ENCODE measurements at places on chromosomes 13 and 19. TPM values are rescaled to one million over a fixed set of nuclear protein-coding genes. Genes with fewer than 3 reads are reported as not detected.

DNA sequence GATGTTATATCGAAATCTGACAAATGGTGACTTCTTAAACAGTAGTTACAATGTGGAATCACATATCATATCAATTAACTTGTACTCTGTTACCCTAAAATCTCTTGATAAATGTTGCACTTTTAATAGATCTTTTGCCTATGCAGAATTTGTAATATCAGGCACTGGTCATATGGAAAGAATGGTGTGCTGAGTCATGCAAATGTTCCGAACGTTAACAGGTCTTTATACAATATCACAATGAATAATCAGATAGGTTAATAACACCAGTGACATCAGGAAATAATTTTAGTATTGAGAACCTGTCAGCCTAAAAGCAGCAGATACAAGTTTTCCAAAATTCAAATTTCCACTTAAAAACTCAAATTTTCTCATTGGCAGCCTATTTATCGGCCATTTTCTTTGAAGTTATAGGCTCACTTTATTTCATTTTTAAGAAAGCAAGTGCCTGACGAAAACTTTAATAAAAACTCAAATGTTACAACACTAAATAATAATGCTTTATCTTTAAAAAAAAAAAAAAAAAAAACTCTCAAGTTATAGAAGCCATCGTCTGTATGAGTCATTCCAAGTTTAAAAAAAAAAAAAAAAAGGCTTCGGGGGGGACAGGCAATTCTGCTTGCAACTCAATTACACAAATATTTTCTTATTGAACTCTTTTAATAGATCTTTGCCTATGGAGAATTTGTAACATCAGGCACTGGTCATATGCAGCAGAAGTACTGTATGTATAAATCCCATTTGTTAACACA lies 180.9 kb downstream of the DIAPH3 start:
- no peak for DNase-seq

- no peak for DNase-seq
These were observed 7.3 kb downstream of the NWD1 start for GRCh38 chr19:16726916-16727315.

- no peak for DNase-seq
These were observed 34.9 kb downstream of the IRS2 start for GRCh38 chr13:109751477-109751876.

DNA sequence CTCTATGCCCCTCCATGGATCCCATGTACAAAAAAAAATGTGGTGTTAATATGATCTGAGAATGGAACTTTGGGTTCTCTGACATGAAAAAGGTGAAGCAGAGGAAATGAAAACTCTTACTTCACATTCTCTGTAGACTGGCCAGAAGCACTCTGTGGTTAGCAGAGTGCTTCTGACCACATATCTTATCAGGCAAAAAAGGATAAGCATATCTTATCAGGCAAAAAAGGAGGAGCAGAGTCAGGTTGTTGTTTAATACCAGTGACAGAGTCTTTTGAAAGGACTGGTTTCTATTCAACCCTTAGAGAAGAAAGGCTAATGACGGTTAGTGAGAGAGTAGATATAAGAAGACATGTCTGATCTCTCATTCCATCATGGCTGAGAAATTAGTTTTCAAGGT lies 1404.8 kb downstream of the SLITRK1 start:
- DNase-seq, result no peak

- DNase-seq, result no peak
These were observed 646 bp downstream of the TMEM161A start for GRCh38 chr19:19137556-19138108.

- no peak for DNase-seq
These were observed 154.2 kb upstream of the MAB21L1 start for GRCh38 chr13:35630551-35631275.

- no peak for DNase-seq
These were observed 3.4 kb upstream of the FLT3LG start for GRCh38 chr19:49470615-49470978.

Gene NLRP5
- not detected for polyA plus RNA-seq

Gene FCER2
- 0.55 TPM for polyA plus RNA-seq

Gene CYP4F8
- polyA plus RNA-seq, result 0.10 TPM

Gene ADGRE3
- 0.24 TPM for polyA plus RNA-seq

Gene CNOT3
- 62.0 TPM for polyA plus RNA-seq

Gene SIAH3
- polyA plus RNA-seq, result 0.11 TPM

Gene DNASE2
- polyA plus RNA-seq, result 22.2 TPM

All from left lung (tissue), 14 donors.